ENCODE measurements at places on chromosomes 13 and 19.

DNA sequence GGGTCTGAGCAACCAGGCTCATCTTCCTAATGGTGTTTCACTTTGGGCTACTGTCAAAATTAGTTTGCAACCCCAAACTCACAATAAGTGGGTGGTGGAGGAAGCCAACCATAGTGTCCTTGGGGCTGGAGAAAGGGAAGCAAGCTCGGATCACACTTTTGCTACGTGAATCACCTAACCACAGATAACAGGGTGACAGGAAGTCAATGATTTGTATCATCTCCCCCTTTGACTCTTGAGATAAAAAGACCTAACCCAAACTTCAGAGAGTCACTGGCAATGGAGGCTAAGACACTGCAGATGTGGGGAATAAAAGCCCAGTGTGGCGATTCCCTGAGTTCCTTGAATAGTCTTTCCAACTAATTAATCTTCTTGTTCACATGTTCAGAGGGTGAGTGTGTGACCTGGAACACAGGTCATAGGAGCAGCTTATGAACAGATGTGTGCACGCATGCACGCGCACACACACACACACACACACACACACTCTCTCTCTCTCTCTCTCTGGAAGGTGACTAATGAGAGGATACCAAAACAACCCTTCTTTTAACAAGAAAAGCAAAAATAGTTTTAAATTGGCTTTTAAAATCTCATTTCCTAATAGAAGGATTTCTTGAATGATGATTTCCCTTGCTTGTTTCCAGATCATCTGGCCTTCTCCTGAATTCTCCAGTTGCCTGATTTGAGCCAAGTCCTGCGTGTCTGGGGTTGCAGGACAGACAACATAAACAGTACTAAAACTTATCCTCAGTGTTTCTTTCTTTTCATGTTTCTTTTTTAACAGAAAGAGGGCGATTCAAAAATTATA, 21.2 kb upstream of the DOCK9 start:
- no peak for DNase-seq

GRCh38 chr19:3982701-3983541, 2.3 kb downstream of the EEF2 start:
- no peak for DNase-seq

DNA sequence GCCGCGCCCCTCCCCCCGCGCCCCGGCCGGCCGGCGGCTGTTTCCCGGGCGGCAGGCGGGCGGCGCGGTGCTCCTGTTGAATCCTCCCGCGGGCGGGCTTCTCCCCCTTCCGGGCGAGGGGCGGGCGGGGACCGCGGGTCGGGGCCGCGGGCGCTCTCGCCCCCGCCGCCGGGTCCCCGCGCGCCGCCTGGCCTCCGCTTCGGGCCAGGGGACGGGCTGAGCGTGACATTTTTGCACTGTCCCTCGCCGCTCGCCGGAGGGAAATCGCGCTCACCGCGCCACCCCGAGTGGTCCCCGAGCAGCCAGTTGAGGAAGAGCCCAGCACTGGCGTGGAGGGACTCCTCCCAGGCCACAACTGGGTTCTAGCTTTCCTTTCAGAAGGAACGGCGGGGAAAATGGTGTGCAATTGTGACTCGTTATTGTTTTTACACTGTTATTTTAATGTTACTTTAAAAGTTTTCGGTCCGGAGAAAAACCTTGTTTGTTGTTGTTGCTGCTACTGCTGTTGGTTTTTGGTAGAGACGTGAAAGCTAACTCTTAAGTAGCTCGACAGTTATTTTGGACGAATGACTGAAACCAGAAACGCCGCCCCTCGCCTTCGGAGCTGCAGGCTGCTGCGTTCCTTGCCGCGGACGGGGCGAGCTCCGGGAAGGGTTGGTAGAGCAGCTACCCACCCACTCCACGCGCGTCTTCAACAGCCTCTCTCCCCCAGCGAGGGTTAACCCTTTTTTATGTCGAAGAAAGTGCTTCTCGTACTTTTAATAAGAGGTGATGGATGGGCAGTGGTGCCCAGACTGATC, 959 bp downstream of the PDS5B start:
- peak; percentile 63 for DNase-seq

DNA sequence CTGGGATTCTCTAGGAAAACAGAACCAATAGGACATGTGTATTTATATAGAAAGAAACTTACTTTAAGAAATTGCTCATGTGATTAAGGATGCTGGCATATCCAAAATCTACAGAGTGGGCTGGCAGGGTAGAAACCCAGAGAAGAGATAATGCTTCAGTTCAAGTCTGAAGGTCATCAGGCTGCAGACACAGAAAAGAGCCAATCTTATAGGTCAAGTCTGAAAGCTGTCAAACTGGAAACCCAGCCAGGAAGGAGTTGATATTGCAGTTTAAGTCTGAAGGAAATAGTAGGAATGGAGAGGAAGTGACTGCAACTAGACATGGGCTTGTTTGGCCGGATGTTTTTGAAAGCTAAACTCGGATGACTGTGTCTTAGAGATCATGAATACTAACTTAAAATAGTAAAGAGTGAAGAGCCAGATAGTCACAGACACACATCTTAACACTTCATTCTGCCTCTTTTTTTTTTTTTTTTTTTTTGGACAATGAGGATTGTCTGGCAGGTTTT, 125.3 kb upstream of the GPC6 start:
- DNase-seq = no peak

DNA sequence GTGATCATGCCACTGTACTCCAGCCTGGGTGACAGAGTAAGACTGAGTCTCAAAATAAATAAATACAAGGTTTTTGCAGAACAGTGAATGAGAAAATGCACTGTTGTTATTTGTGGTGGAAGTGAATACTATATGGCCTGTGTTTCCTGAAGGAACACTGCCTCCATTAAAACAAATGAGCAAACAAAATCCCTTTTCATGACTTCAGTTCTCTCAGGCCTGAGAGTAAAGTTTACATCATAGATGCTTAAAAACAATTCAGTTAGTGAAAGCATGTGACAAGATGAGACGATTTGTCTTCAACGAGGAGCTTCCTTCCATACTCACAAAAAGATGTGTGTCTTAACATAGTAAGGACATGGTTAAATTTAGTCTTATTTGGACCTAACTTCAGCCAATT, 14.4 kb downstream of the SPINT2 start:
- no peak for DNase-seq

DNA sequence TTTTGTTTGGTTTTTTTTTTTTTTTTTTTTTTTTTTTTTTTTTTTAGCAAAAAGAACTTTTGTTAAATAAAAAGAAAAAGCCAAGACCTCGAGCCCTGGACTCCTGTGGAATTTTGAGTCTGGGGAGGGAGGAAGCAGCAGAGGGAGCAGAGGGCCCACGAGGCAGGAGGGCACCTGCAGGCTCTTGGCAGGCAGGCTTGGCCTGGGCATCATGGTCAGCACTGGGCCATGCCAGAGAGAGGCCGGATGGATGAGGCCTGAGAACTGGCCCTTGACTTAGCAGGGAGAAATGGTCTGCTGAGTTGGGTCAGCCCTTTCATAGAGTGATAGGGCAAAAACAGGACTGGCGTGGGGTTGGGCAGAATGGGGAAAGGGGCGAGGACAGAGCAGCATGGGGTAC, 100.4 kb downstream of the GPR12 start:
- DNase-seq = no peak

- no peak for DNase-seq
These were observed 80.4 kb upstream of the SPATA13 start for GRCh38 chr13:24080134-24080533.

GRCh38 chr19:12838182-12838885, at the start of gene MAST1:
Gene MAST1, plus strand, starts transcription at chr19:12838515. Its CDS starts 58 bp downstream, at chr19:12838573.
- DNase-seq = peak; percentile 61

DNA sequence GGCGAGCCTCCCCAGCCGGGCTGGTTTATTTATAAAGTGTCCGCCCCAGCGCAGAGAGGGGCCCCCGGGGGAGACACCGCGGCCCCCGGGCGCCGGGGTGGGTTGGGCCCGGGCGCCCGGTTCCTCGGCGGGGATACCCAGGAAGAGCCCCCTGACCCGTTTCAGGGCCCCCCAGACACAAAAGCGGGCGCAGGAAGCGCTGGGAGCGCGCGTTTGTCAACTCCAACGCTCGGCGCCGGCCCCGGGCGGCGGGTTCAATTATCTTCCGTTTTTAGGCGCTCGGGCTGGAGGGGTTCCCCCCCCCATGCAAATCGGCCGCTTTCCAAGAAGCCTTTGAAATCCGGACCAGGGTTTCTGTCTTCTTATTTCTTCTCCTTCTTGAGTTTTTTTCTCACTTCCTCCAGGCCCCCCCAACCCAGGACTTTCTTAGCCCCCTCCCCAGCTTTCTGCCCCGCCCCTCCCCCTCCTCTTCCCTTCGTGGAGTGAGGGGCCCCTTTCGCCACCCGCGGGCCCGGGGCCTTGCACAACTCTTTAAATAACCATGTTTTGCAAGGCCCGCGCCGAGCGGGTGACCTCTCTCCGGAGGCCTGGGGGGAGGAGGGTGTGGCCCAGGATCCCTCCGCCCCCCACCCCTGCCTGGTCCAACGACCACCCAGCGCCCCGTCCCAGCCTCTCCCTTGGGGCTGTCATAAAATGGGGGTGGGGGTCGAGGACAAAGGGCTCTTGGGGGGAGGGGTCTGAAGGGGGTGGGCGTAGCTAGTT, 935 bp downstream of the ARID3A start:
- peak; percentile 61 for DNase-seq

- peak; percentile 84 for DNase-seq
These were observed at the start of gene FGF22 for GRCh38 chr19:639253-640160. Gene FGF22, plus strand, starts transcription at chr19:639879. Its CDS starts 47 bp downstream, at chr19:639926.

- no peak for DNase-seq
These were observed 97.9 kb downstream of the DOCK9 start for GRCh38 chr13:98879957-98880356.
